ENCODE measurements at places on chromosomes 4 and X.

DNA sequence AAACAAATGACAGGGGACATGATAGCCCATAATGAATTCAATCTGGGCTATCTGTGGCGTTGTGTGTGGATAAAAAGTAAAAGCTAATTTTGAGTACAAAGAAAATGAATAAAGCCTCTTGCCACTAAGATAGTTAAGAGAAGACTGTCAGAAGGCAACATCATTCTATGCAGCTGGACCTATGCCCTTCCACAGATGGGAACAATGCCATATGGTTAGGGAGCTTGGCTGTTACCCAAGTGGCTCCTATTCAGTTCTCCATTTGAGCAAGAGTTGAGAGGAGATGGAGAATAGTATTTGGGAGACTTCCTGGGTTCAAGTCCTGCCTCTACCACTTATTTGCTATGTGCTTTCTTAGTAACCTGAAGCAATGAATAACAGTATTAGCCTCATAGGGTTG, 107.7 kb downstream of the ANXA3 start:
- no peak for DNase-seq

- no peak for DNase-seq
Measured at GRCh38 chr4:82367438-82368097, 6.2 kb downstream of the HNRNPD start.

GRCh38 chr4:67909905-67910584, 26.2 kb upstream of the TMPRSS11D start:
- DNase-seq = no peak

GRCh38 chrX:23228454-23228853, 106.2 kb upstream of the PTCHD1 start:
- no peak for DNase-seq

GRCh38 chr4:4780729-4781244, 78.7 kb upstream of the MSX1 start:
- DNase-seq = no peak

GRCh38 chrX:123199338-123199737, 15.3 kb downstream of the GRIA3 start:
- DNase-seq = no peak

DNA sequence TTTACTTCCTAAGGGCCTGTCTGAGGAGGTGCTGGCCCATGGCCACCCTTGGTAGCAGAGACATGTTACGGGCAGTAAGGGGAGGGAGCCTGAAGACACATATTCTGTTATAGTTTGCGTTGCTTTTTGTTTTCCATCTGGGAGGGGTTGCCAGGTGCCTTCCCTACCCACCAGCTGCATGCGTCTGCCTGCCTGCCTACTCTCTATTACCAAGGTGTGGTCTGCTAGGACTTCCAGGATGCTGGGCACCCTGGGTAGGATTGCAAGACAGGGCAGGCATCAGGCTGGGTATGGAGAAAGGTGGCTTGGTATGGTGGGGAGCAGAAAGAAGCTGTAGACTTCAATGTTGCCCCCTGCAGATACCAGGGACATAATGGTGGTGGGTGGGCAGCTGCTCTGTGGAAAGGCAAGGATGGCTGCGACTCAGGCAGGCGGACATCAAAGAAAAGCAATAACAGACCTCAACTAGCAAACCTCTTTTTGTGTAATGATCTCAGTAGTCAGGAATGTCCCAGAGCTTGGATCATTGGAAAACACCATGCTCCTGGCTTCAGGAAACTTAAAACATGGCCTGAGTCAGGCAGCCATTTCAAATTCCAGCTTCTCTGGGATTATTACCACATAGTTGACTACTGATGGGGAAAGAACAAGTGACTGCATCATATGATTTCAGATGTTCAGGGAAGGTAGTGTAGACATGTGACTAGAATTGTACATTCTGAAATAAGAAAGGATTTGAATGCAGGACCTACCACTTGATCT, 67.8 kb downstream of the HOPX start:
- DNase-seq = no peak

GRCh38 chr4:4260185-4260751, 12.2 kb upstream of the TMEM128 start:
- DNase-seq = no peak

GRCh38 chr4:25827373-25827772, 35.4 kb downstream of the SEL1L3 start:
- no peak for DNase-seq

- DNase-seq = no peak
Measured at GRCh38 chr4:99803566-99804101, 13.0 kb upstream of the DAPP1 start.

- no peak for DNase-seq
Measured at GRCh38 chrX:44082829-44083228, 109.6 kb upstream of the NDP start.

- no peak for DNase-seq
Measured at GRCh38 chrX:19372547-19373331, 29.0 kb downstream of the PDHA1 start.

GRCh38 chrX:70434352-70434866, 10.2 kb upstream of the DLG3 start:
- peak; percentile 90 for DNase-seq

GRCh38 chrX:28888416-28888815, 301.2 kb downstream of the IL1RAPL1 start:
- no peak for DNase-seq

DNA sequence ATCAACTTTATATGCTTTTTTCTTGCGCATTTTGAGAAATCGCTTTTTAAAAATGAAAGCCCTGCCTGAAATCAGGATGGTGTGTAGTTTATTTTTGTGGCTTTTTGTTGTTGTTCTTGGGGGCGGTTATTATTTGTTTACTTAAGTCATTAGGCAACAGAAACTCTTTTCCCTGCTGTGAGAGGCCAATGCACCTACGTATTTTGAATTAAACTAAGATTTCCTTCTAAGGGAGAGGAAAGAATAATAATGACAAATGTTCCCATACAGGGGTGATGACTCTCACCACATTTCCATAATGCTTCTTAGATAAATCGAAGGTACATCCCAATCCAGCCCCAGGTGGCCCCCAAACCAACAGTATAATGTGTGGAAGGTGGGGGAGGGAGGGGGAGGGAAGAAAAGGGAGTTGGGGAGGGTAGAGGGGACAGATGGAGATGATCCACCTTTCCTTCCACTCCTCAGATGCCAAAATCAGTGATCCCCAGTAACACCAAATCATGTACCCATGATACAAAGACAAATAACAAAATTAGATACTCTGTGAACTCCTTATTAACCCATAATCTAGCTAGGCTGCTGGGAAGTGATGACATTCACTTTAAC, 39.6 kb downstream of the ZNF827 start:
- no peak for DNase-seq

GRCh38 chrX:102744307-102744706, 23.8 kb downstream of the GPRASP3 start:
- no peak for DNase-seq

DNA sequence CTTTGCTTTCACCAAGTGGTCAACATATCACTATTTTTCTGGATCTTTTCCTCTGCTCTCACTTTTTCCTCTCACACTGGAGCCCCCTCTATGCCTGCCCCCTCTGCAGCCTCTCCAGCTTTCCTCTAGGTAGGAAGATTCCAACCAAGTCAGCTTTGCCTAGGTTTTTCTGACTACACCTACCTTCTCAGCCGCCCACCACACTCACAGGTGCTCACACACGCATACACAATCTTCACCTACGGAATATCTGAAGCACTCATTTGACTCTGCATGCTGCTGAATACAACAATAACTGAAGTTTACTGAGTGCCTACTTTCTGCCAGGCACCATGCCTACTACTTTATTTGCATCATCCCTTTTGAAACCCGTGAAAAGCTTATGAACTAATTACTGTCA, 328.0 kb downstream of the PPP3CA start:
- no peak for DNase-seq

DNA sequence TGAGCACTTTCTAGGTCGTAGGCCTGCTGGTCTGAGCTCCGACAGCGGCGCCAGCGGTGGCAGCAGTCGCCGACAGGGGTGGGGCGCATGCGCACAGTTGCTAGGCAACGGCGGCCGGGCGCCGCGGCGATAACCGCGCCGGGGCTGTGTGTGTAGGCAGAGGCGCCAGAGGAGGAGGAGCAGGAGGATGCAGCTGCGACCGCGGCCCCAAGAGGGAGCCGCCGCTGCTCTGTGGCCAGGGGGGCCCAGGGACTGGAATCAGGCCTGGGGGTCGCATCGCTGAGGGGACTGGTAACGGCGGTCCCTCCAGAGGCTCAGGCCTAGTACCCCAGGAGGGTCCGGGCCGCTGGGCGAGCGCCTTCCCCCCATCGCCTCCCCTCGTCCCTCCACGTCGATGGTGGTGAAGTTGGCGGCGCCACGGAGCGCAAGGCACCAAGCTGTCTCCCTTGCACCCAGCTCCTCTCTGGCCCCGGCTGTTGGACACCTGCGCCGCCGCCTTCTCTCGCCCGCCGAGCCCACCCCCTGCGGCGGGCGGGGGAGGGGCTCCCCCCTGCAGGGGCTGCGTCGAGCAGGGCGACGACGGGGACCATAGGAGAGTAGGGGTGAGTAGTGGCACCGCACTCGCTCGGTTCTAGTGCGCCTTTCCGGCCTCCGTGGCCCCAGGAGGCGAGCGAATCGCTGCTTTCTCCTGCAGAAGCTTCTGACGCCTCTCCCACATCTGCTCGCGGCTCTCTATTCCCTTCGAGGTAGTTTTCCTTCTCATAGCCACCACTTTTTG, 58.6 kb upstream of the ZC4H2 start:
- DNase-seq = peak; percentile 75

- no peak for DNase-seq
Measured at GRCh38 chr4:81214881-81215868, at the start of gene PRKG2. TSS of gene PRKG2 (minus strand) at chr4:81215222. CDS start at chr4:81205047, 10,175 bp downstream.

DNA sequence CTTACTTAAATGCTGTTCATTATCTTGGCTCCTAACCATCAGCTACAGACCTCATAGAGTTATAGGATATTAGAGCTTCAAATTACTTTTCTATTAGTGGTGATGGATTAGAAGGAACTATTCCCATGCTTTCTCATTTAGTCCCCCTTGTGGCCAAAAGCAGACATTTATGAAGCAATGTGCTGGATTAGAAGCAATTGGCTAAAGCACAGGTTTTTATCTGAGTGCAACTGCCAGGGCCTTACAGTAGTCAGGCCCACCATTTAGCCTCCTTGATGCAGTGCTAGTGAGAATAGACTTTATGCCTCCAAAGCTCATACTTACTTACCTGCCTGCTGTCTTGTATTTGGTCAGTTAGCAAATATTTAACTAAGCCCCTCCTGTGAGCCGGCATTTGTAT, 93.0 kb downstream of the TSPAN7 start:
- no peak for DNase-seq

DNA sequence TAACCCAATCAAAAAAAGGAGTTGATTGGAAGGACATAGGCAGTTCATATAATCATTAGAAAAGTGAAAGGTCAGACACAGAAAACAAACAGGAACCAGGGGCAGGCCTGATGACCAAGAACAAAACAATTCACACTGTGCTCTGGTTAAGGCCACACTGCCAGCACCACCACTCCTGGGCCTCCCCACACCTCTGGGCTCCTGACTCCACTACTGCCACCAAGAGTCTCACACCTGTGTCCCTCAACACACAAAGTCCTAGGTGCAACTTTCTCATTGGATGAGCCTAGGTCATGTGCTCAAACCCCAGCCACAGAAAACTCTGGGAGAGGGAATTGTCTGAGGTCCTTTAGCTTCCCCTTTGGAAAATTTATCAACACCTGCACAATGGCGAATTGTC, 11.1 kb upstream of the FAM9C start:
- no peak for DNase-seq

- no peak for DNase-seq
Measured at GRCh38 chrX:109472939-109473735, 8.7 kb downstream of the GUCY2F start.

DNA sequence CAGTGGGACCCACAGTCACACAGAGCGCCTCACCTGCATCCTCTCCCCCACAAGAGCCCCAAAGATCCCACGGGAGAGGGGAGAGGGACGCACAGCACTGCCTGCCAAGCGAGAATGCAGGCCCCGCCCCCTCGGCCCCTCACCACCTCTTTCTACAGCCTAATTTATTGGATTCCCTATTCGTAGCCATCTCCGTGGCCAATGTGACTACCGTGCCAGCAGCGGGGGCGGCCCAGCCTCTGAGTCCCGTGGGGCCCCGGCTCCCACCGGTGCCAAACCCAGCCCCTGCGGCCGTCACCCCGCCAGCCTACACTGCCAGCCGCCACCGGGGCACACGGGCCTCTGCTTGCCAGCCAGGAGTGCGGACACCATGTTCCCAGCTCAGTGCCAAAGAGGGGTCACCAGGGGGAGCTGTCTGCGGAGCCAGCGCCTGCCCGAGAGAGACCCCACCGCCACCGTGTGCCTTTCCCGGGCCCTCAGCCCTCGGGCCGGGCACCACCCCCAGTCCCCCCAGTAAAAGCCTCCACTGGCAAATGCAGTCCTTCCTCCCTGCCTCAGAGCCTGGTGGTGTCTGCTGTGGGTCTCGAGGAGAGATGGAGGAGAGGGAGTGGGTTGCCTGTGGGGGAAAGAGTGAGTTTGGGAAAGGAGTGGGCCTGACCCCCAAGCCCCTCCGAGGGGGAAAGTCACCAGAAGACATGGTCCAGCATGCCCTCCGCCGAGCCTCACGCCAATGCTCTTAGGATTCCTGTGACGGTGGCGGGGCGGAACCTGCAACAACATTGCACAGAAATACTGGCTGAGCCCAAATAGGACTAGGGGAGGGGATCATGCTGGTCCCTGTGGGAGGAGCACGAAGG, 19.6 kb upstream of the PLXNB3 start:
- peak; percentile 52 for DNase-seq

GRCh38 chr4:1309261-1310010, 19.7 kb downstream of the MAEA start:
- DNase-seq = peak; percentile 90

- no peak for DNase-seq
Measured at GRCh38 chr4:173488074-173488473, 42.0 kb downstream of the HAND2 start.

DNA sequence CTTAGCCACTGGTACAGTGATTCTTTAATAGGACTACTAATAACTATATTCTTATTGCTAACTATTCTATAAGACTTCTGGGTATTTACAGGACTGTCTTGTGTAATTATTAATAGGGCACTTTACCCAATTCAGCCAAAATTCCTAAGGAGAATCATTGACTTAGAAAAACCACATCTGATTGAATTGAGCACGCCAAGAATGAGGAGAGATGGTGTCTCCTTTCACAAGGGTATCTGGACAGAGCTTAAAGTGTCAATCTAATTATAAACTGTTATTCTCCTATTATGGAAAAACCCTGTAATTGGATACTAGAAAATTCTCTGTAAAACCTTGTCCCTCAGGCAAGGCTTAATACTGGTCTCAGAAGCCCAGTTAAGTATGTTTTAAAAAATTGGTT, 111.1 kb upstream of the TLL1 start:
- DNase-seq = no peak
